ENCODE measurements at places on chromosomes 5 and 9. TPM values are rescaled to one million over a fixed set of nuclear protein-coding genes. Genes with fewer than 3 reads are reported as not detected.

Gene AGXT2
- not detected for total RNA-seq

Gene IRX1
- total RNA-seq = not detected

Gene DMRTA1
- total RNA-seq = 0.36 TPM

Gene DOCK2
- 13.6 TPM for total RNA-seq

Gene CYLC2
- total RNA-seq = not detected

Gene OTULINL
- total RNA-seq = 18.3 TPM

Gene GAPT
- 1.0 TPM for total RNA-seq

Gene CBY3
- total RNA-seq = not detected

Gene GPR151
- total RNA-seq = 0.43 TPM

Gene BHMT2
- 4.9 TPM for total RNA-seq

Gene HSD17B3
- total RNA-seq = 9.9 TPM

Gene NUTM2F
- total RNA-seq = not detected

Gene CCIN
- not detected for total RNA-seq

Gene DNAH5
- total RNA-seq = 2.7 TPM

Data from dorsolateral prefrontal cortex (tissue), 122 donors.